ENCODE measurements at places on chromosomes 2 and 18. TPM values are rescaled to one million over a fixed set of nuclear protein-coding genes. Genes with fewer than 3 reads are reported as not detected.

- no peak overlapping the region for H3K4me3 ChIP-seq
- DNase-seq, result no peak
- H3K36me3 ChIP-seq, result no peaks in the 10 kb centered on the region
These were observed 117.6 kb upstream of the REV1 start for GRCh38 chr2:99607454-99607853.

- no peaks in the 10 kb centered on the region for H3K27me3 ChIP-seq
- peaks cover 4% of the 10 kb centered on the region for H3K4me1 ChIP-seq
- H3K27ac ChIP-seq, result no peak overlapping the region
- no peak overlapping the region for H3K4me3 ChIP-seq
- no peak for DNase-seq
These were observed 82.6 kb upstream of the SLC8A1 start for GRCh38 chr2:40534528-40534927.

- no peaks in the 10 kb centered on the region for H3K36me3 ChIP-seq
- peak; percentile 82 for DNase-seq
- no peak overlapping the region for H3K27ac ChIP-seq
- H3K27me3 ChIP-seq, result peaks cover 59% of the 10 kb centered on the region
- H3K4me1 ChIP-seq, result no peaks in the 10 kb centered on the region
- no peak overlapping the region for H3K4me3 ChIP-seq
These were observed 7.0 kb upstream of the CIDEA start for GRCh38 chr18:12246849-12247808.

Gene ST8SIA5
- total RNA-seq, result 0.04 TPM

GRCh38 chr2:126571403-126571802 is 84.6 kb upstream of the GYPC start:
- no peaks in the 10 kb centered on the region for H3K36me3 ChIP-seq
- H3K27ac ChIP-seq, result no peak overlapping the region
- H3K27me3 ChIP-seq, result no peaks in the 10 kb centered on the region

DNA sequence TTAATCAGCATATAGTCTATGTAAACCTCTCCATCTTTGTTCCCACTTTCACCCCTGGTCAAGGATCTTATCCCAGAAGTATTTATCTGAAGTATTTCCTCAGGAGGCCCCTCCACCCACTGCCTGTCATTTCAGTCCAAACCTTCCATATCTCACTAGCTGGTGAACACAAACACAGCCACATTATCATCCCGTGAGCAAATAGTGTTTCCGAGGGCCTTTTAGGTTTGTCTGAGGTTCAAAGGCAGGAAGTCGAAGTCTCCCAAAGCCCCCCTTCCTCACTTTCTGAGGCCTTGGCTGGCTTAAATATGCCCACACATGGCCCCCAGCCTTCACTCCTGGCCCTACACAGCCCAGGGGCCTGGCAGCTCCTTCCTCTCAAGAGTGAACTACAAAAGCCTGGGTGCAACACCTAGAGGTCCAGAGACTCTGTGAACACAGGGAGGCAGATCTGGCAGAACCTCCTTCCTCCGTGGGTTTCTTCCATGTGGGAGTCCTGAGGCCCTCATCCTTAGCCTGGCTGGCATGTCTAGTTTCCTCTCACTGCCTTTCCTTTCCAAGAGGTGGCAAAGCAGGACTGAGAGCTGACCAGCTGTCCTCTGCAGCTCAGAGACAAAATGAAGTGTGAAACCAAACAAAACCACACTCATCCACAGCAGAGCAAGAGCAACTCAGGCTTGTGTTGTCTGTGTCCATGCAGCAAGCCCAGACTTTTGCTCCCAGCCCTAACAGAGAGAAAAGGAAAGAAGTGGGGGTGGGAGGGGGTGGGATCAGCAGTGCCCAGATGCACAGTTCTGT is 264.2 kb downstream of the SS18 start:
- no peak for DNase-seq
- H3K4me3 ChIP-seq, result no peak overlapping the region
- H3K27me3 ChIP-seq, result no peaks in the 10 kb centered on the region
- H3K4me1 ChIP-seq, result peaks cover 29% of the 10 kb centered on the region

DNA sequence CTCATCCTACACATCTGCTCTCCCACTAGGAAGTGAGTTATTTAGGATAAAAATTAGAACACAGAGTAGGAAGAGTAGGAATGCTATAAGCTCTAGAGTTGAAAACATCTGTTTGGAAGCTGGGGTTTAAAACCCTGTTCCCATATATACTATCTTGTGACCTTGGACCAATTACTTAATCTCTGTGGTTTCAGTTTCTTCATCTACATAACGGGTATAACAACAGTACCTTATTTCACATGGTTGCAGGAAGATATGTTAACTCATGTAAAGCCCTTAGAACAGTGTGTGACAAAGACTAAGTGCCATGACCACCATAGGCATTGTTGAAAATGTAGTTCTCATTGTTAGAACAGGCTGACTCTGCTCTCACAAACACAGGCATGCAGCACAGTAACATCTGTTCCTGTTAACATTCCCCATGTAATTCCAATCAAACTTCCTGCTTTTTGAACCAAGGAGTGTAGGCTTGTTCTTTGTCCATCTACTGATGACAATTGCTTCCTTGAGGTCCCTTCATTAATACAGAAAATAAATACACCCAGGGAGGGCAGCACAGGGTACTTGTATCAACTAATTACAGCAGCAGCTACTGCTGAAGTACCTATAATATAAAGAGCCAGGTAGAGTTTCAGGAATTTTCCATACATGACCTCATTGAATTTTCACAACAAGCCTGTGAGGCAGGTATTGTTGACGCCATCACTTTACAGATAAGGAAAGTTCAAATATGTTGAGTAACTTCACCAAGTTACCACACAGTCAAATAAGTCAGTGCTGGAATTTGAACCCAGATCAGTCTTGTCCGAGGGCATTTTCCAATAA is 204.2 kb downstream of the L3MBTL4 start:
- H3K36me3 ChIP-seq, result no peaks in the 10 kb centered on the region
- H3K4me1 ChIP-seq, result no peaks in the 10 kb centered on the region
- no peak for DNase-seq
- H3K27ac ChIP-seq, result no peak overlapping the region
- H3K4me3 ChIP-seq, result no peak overlapping the region

GRCh38 chr18:58190842-58191530 is 147.0 kb downstream of the NEDD4L start:
- H3K27ac ChIP-seq, result no peak overlapping the region
- H3K36me3 ChIP-seq, result no peaks in the 10 kb centered on the region
- DNase-seq, result no peak

GRCh38 chr2:140747090-140747489 is 1383.7 kb downstream of the LRP1B start:
- H3K27me3 ChIP-seq, result no peaks in the 10 kb centered on the region
- H3K36me3 ChIP-seq, result no peaks in the 10 kb centered on the region
- H3K27ac ChIP-seq, result no peak overlapping the region
- H3K4me3 ChIP-seq, result no peak overlapping the region
- no peaks in the 10 kb centered on the region for H3K4me1 ChIP-seq

DNA sequence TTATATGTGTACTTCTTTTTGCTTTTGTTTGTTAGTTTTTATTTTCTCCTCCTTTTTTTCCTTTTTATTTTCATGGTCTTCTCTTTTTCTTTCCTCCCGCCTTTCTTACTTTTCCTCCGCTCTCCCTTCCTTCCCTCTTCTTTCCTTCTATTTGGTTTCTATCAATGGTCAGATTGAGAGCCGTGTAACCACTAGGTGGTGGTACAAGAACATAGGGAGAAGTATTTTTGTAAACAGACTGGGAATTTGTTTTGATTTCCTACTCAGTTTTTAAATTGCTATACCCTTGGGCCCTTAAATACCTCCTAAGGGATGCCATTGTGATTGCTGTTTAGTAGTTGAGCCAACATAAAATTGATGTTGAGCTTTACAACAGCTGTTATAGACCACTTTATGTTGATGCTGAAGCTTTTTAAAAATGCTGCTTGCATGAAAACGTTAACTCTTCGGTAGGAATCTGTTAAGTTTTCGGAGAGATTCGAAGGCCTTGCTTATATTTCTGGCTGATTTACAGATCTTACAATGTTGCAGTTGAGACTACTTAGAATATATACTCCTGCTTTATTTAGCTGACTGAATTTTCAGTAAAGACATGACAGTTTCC is 124.2 kb downstream of the UBE2E3 start:
- peaks cover 13% of the 10 kb centered on the region for H3K4me1 ChIP-seq
- no peak overlapping the region for H3K27ac ChIP-seq
- no peaks in the 10 kb centered on the region for H3K27me3 ChIP-seq
- DNase-seq, result peak; percentile 66
- H3K36me3 ChIP-seq, result no peaks in the 10 kb centered on the region
- no peak overlapping the region for H3K4me3 ChIP-seq

Gene ABCB11
- 0.09 TPM for total RNA-seq

Gene SPEG
- 18.4 TPM for total RNA-seq

GRCh38 chr2:95076705-95077529 is 44.7 kb downstream of the MRPS5 start:
- H3K4me3 ChIP-seq, result peak overlapping the region; percentile 75
- H3K36me3 ChIP-seq, result no peaks in the 10 kb centered on the region
- H3K4me1 ChIP-seq, result no peaks in the 10 kb centered on the region
- no peak overlapping the region for H3K27ac ChIP-seq
- peaks cover 10% of the 10 kb centered on the region for H3K27me3 ChIP-seq

Gene ANKRD30B
- not detected for total RNA-seq

Gene ABCG8
- not detected for total RNA-seq

DNA sequence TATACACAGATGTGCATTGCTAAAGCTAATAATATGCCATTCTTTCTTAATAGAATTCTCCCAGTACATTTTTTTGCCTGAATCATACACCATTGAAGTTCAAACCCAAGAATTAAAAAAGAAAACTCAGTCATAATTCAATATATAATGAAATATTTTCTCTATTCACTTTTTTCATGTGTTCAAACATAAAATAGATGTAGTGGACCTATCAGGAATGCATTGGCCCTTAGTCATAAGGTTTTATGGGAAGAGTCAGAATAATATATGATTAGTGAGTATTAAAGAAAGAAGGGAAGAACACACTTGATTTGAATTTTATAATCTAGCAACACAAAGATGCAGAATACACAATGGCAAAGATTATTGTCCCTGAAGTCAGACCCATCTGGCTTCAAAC is 297.0 kb upstream of the COL3A1 start:
- H3K27me3 ChIP-seq, result no peaks in the 10 kb centered on the region
- DNase-seq, result no peak
- no peak overlapping the region for H3K4me3 ChIP-seq
- no peak overlapping the region for H3K27ac ChIP-seq
- H3K36me3 ChIP-seq, result no peaks in the 10 kb centered on the region

DNA sequence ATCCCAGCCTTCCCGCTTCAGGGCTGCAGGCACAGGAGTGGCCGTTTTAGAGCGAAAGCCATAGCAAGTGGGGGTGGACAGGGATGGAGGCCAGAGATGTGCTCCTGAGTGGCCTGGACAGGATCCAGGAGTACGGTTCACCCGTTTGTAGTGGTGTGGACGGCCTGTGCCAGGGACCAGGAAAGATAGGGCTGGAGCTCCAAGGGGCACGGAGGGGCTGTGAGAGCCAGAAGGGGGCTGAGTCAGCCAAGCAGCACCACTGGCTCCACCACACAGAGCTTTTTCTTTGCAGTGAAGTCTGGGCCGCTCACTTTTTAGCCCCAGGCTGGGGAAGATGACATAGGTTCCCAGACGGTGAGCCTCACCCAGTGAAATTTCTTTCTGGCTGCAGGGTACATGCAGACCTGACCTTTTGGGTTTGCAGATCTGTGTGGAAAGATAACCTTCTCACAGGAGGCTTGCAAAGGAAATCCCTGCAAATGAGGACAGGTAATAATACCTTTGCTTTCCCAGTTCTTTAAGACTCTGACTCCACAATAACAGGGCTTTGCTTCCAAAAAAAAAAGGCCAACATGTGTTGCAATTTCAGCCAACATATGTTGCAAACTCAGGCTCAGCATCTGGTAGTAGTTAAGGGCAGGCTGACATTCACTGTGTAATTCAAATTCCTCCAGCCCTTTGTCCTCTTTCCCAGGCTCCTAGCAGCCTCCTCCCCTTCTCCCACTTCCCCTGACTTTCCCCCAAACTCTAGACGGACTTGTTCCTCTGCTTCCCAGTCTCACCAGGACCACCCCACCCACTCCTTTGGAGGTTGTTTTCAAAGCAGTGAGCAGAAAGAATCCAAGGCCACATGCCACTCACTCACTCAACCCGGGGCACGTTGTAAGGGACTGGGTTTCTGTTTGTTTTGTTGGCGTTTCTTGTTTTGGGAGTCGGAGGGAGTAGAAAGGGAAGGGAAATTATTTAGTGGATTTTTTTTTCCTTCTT is 20.3 kb upstream of the LAPTM4A start:
- H3K4me3 ChIP-seq, result no peak overlapping the region
- no peaks in the 10 kb centered on the region for H3K27me3 ChIP-seq
- H3K36me3 ChIP-seq, result no peaks in the 10 kb centered on the region
- DNase-seq, result peak; percentile 43
- H3K4me1 ChIP-seq, result peaks cover 27% of the 10 kb centered on the region
- H3K27ac ChIP-seq, result peak overlapping the region; percentile 26

Gene FAM110C
- total RNA-seq, result 0.50 TPM

Gene GNLY
- not detected for total RNA-seq

Gene WNT6
- not detected for total RNA-seq
